ENCODE measurements at places on chromosomes 5 and 9. TPM values are rescaled to one million over a fixed set of nuclear protein-coding genes. Genes with fewer than 3 reads are reported as not detected.

The LHX3 gene
- total RNA-seq = not detected

The FGF1 gene
- total RNA-seq = 2.9 TPM

The NEURL1B gene
- total RNA-seq = 16.3 TPM

The SLC36A3 gene
- not detected for total RNA-seq

The GAPT gene
- total RNA-seq = not detected

The SLC4A9 gene
- under 0.01 TPM for total RNA-seq

The GCNT4 gene
- total RNA-seq = 2.4 TPM

The VCAN gene
- total RNA-seq = 269 TPM

The DMRT2 gene
- not detected for total RNA-seq

The ADGRV1 gene
- total RNA-seq = 98.6 TPM

The MCC gene
- total RNA-seq = 10.2 TPM

The PCDH12 gene
- total RNA-seq = 2.4 TPM

The COL15A1 gene
- total RNA-seq = 6.9 TPM

The SELENOP gene
- 41.2 TPM for total RNA-seq

The NTNG2 gene
- 16.3 TPM for total RNA-seq

The PLK2 gene
- 1,139 TPM for total RNA-seq

The BARX1 gene
- not detected for total RNA-seq

The CDC25C gene
- 2.4 TPM for total RNA-seq

The RXFP3 gene
- total RNA-seq = 0.41 TPM

The SPINK7 gene
- total RNA-seq = not detected

The CDX1 gene
- not detected for total RNA-seq

The UBE2D2 gene
- total RNA-seq = 124 TPM

The FLT4 gene
- total RNA-seq = 1.6 TPM

The BOD1 gene
- total RNA-seq = 54.2 TPM

The GZMA gene
- 0.41 TPM for total RNA-seq

The CNTNAP3 gene
- total RNA-seq = 29.3 TPM

The RASGEF1C gene
- total RNA-seq = 17.9 TPM

The NIM1K gene
- 8.2 TPM for total RNA-seq

The MATR3 gene
- total RNA-seq = 810 TPM

The LECT2 gene
- total RNA-seq = not detected

The ARID3C gene
- 0.82 TPM for total RNA-seq

The C5orf34 gene
- 6.1 TPM for total RNA-seq

The SPOCK1 gene
- 37.9 TPM for total RNA-seq

The TLR4 gene
- total RNA-seq = 4.9 TPM

The MARCHF3 gene
- 28.1 TPM for total RNA-seq
